ENCODE measurements at places on chromosomes 5 and 9.
A peak's percentile ranks its signal among the peaks of the same experiment; 100 is the strongest.

DNA sequence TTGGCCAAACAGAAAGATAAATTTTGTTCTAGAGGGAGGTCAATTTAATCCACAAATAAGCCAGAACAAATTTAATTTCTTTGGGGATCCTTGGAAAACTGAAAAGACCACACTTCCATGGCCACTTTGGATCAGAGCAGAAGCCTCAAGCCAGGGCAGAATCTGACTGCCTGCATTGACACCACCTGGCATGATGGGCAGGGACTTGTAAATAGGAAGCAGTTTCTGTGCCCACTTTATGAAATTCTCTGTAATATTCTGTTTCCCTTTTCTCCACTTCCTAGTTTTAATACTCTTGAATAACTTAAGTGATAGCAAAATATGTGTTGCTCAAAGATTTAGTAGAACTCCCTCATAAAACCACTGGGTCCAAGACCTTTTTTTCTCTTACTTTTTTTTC is 6.7 kb upstream of the TMEM252 start:
- no peak for DNase-seq

GRCh38 chr5:161765611-161766010 is 80.1 kb downstream of the GABRA6 start:
- no peak for DNase-seq

GRCh38 chr5:77724934-77725333 is 51.2 kb downstream of the TBCA start:
- DNase-seq, result no peak

DNA sequence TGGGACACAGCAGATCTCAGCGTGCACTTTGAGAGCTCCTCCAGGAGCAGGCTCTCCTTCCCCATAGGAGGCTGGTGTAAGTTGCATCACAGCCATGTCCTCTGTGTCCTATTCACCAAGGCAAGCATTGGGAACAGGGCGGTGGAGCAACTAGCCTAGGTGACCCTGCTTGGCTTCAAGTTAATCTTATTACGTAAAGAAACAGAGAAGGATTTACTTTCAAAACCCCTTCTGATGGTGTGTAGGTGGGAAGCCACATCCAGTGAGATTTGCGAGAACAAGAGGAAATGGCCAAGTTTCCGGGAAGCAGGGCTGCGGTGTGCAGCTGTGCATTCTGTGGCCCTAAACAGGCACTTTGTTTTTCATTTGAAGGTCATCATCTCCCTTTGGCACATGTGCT is 80.2 kb downstream of the TRIO start:
- peak; percentile 61 for DNase-seq

DNA sequence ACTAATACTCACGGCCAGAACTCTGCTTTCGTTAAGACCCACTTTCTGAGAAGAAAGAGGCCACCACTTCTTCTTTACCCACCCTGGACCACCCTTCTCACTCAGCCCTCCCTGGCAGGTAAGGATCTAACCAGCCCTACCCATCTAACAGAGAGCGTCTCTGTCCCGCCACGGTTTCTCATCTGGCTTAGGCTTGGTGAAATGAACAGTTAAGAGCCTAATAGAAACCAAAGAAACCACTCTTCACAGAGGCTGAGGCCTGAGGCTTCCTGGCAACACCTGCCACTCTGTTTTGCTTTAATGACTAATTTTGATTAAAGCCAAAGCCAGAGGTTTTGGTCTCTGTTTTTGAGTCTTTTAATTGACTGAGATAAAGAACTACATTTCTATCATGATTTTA is 354.1 kb upstream of the SLC30A5 start:
- DNase-seq, result no peak

- peak; percentile 66 for DNase-seq
Observed at GRCh38 chr5:59020611-59021285, 437.9 kb downstream of the RAB3C start.

- no peak for DNase-seq
Observed at GRCh38 chr5:157963761-157964160, 104.8 kb upstream of the CLINT1 start.

- DNase-seq, result peak; percentile 52
Observed at GRCh38 chr9:89243296-89244061, 64.9 kb upstream of the SHC3 start.

DNA sequence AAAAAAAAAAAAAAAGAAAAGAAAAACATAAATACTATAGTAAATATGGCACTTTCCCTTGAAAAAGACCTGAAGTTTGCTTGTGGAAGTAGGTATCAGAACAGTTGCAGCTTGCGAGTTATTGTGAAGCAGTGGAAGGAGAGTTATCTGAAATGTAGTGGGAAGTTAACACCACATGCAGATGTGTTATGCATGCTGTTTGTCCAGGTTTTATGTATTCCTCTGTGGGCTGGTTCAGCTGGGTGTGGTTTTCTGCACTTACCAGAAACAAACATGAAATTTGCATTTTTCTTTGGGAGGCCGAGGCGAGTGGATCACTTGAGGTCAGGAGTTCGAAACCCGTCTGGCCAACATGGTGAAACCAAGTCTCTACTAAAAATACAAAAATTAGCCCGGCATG is 42.1 kb upstream of the CTNNA1 start:
- DNase-seq, result no peak

DNA sequence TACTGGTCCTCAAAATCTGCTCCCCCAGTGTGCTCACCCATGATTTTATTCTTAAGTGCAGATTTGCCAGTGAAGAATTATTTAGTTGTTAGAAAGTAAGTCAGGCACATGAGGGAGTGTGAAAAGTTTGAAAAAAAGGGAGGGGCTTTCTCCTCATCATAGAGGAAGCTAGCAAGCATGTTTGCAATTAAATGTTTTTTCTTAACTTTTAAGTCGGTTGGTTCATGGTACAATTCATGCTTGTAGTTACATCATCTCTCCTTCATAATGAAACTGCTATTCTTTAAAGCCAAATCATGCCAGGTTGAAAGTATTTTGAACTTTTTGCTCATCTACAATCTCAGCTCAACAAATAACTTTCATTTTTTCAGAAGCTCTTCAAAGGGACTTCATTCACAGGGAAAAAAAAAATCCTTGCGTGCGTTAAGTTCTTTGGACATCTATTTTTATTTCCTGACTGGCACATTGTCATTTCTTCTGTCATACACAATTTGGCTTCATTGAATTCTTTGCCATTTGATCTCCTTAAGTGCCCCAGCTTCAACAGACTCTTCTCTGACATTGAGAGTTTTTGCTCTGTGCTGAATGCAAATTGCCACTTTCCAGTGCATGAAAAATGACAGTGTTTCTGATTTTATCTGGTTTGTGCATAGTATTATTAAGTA is 456.9 kb downstream of the TMEM232 start:
- no peak for DNase-seq

DNA sequence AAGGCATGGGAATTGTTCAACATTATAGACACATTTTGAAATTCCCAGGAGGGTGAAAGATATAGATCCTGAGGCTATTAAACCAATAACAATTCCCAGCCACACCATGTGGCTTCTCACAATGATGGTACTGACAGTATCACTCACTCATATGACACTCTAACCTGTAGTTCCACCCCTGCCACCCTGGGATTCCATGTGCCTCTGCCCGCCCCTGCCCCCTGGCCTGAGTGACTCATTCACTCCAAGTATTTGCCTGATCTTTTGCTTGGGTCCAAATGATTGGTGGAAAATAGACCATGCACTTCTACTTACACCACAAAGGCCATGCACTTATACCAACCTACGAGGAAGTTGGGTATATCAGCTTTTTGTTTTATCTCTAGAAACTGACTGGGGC is 305.2 kb upstream of the DAB2 start:
- no peak for DNase-seq

DNA sequence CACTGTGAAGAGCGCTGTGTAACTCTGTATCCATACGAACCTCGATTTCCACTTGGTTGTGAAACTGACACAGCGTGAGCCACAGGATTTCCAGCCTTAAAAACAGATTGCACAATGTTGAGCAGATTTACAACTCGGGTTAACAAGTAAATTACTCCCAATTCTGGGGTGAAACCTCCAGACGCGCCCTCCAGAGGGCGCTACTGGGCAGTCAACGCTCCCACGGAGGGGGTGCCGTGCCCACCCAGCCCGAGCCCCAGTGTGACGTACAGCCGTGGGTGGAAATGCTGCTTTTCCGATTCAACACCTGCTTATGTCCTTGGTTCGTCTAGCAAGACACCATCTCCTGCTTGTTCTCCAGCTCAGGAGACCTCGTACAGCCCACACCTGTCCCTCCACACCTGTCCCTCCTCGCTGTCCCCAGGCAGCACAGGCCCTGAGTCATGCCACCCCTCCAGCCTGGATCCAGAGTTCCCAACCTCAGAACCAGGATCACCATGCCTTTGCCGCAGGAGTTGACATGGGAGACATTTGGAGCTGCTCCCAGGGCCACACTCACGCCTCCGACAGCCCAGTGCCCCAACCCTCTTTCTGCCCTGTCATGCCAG is 34.4 kb upstream of the SLC6A3 start:
- DNase-seq, result peak; percentile 76

DNA sequence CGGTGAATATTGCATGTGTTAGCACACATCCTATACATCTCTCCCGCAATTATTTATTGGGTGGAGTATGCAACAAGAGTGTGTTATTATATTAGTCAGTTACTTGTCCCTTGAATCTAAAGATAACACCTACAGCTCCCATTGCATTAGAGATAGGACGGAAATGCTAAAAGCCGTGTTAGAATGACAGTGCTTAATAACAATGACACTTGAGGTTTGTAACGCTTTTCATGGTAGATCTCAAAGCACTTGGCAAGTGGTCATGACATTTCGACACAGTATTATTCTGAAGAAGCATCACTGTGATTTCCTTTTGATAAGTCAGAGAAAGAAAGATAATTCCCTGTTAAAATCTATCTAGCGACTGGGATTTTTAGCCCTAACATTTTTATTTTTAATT is 33.4 kb upstream of the TRIO start:
- no peak for DNase-seq

DNA sequence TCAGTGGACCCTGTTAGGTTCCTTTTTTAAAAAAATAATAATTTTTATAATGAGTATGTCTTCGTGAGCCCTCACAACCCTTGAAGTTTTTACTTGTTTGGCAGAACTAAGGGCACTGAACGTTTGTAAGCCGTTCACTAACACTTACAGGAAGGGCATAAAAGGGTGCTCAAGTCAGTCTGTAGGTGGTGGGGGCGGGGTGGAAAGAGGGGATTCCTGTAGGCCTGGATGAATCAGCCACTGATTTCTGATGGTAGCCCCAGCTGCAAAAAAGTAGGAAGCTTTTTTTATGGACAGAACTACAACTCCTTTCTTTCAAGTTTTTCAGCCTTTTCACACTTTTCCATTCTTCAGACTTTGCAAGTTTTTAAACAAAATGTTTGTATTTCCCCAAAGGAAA is 35.8 kb downstream of the PIK3R1 start:
- DNase-seq, result peak; percentile 69

DNA sequence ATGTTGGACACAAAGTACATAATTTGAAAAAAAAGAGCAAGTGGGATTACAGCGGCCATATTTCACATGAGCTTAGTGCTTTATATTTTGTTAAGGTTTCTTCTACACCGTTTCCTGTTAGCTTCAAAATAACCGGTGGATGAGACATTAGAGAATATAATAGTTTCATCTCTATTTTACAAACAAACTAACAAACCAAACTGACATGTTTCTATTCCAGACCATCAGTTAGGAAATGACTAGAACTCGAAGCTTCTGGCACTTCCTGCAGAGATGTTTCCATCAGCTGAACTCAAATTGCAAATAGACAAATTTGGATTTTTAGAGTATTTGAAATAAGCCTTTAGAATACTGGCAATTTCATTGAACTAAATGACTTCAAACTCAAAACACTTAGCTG is 86.5 kb downstream of the MTRR start:
- no peak for DNase-seq

GRCh38 chr5:140168371-140168770 is 6.6 kb upstream of the CYSTM1 start:
- DNase-seq, result no peak

DNA sequence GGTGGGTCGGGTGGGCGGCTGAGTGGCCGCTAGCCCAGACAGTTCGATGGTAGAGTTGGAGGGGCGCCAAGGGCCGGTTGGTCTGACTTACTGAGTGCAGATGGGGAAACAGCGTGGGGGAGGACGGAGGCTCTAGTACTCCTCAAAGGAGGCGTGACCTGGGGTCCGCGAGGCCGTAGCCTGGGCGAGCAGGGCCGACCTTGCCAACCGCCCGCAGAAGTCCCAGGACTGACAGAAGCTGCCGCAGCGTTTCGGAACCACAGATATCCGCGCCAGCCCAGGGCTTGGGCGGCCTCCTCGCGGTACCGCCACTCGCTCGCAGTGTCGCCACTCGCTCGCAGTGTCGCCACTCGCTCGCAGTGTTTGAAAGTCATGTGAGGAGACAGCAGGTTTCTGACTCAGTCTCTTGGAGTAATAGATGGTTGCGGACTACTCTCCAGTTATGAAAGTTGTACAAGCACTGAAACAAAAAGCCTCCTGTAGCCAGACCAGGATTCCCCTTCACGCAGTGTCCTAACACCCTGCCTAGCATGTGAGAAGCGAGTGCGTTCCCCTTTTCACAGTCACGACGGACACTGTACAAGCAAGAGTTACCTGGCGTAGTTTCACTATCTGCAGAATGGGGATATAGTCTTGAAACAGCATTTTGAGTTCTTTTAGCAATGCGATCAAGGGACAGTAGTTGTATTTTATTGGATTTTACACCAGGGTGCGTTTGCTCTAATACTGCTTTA is 674 bp downstream of the TMEM38B start:
- peak; percentile 85 for DNase-seq

DNA sequence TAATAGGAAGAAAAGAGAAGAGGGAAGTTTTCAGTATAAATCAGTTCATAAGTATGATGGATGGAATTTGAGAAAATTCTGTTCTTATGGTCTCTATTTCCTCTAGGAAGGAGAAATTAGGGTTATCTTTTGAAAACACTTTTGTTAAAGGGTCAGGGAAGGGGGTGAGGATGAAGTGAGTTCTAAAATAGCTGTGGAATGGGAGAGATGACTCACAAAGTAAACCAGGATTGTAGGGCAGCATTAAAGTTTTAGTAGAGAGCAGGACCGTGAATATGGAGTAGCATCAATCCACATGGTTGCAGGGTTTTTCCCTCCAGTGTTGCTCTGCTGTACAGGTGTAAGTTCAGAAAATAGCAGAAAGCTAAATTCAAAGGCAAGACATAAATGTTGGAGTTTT is 32.4 kb downstream of the MUSK start:
- DNase-seq, result no peak

DNA sequence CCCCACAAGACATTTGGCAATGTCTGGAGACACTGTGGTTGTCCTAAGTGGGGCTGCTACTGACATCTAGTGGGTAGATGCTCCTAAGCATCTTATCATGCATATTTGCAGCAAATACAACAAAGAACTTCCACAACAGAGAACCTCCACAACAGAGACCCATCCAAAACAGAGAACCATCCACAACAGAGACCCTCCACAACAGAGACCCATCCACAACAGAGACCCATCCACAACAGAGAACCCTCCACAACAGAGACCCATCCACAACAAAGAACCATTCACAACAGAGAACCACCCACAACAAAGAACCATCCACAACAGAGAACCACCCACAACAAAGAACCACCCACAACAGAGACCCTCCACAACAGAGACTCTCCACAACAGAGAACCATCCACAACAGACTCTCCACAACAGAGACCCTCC is 32.8 kb downstream of the ARPC5L start:
- DNase-seq, result peak; percentile 82

Measured in activated CD4-positive, alpha-beta T cell treated with anti-CD3 and anti-CD28 coated beads, Interleukin-2, amount 10 ng/mL, durations not matched to agents 24 days and 14 days (primary cell).